ENCODE measurements at places on chromosomes 7 and 10. TPM values are rescaled to one million over a fixed set of nuclear protein-coding genes. Genes with fewer than 3 reads are reported as not detected.

Gene CRHR2
- not detected for total RNA-seq

Gene MYOZ1
- total RNA-seq: not detected

Gene LIPK
- not detected for total RNA-seq

Gene H2BK1
- total RNA-seq: not detected

Gene SUFU
- total RNA-seq: 2.0 TPM

Gene AMZ1
- 0.03 TPM for total RNA-seq

Gene NRCAM
- 0.79 TPM for total RNA-seq

Gene CYP2C8
- not detected for total RNA-seq

Measured in MG63 (cell line).